ENCODE measurements at places on chromosomes 6 and 20.
A peak's percentile ranks its signal among the peaks of the same experiment; 100 is the strongest.

DNA sequence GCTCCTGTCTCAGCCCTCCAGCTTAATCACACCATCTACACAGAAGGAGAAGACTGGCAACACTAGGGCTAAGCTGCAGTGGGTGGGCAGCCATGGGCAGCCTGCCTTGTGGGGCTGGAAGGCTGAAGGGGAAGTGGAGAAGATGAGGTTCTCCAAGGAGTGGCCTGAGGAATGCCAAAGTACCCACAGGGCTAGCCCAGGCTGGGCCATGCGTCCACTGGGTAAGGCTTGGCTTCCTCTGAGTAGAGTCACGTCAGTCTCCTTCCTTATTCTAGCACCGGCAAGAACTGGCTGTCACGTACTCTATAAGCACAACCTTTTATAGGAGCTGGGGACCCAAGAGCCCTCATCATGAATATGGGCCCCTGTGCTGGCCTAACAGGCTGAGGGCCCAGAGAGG is 110.6 kb upstream of the SIRPA start:
- no peak for DNase-seq

GRCh38 chr6:34161857-34162515 is 16.1 kb upstream of the GRM4 start:
- DNase-seq: no peak

GRCh38 chr20:35702051-35702823 is 3.0 kb downstream of the ROMO1 start:
- DNase-seq: no peak

DNA sequence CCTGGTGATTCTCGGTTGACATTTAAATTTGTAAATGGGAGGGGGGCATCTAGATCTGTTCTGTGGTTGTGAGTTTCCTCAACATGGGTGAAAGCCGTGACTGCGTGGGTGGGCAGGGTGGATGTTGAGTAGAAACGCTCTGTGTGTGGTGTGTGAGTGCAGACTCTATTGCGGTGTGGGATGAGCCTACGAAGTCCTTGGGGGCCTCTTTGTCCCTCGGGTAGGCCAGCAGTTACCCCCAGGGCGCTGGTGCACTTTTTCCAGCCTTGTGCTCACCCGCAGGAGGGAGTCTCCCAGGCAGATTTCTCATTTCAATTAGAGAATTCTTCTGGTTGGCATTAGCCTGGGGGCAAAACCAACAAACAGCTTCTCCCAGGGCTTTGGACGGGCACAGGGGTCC is 10.6 kb downstream of the TOX2 start:
- no peak for DNase-seq

- DNase-seq: no peak
Measured at GRCh38 chr6:40419946-40420728, 167.0 kb downstream of the LRFN2 start.

GRCh38 chr20:47432834-47433210 is 68.9 kb upstream of the NCOA3 start:
- no peak for DNase-seq

DNA sequence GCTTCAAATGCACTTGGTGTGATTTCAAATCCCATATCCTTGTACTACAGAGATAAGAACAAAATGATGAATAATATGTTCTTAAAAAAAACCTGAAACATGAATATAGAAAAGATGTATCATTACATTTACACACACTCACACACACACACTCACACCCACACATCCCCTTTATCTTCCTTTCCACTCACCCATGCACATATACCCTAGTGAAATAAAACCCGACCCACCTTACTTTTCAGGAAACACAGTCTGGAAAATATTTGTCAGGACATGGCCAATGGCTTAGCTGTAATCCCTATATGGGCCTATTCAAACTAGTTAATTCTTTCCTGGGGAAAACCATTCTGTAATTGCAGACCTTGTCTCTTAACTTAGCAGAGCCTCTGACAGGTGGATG is 60.8 kb upstream of the EDN1 start:
- no peak for DNase-seq

DNA sequence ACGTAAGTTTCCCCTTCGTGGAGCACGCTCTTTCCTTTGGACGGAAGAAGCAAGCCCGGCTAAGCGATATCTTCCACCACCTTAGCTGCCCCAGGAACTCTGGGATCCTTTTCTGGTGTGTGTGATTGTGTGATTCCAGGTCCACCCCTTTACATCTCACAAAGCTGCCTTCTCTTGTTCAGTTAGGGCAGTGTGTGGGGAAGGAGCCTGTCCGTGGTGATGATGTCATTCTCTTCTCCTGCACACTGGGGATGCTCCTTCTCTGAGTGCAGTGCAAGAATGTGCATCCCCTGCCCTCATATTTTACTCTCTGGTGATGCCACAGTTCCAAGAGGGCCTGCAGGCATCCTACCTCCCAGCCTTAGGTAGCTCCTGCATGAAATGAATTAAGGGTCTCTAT is 30.3 kb downstream of the BNIP5 start:
- DNase-seq: no peak

DNA sequence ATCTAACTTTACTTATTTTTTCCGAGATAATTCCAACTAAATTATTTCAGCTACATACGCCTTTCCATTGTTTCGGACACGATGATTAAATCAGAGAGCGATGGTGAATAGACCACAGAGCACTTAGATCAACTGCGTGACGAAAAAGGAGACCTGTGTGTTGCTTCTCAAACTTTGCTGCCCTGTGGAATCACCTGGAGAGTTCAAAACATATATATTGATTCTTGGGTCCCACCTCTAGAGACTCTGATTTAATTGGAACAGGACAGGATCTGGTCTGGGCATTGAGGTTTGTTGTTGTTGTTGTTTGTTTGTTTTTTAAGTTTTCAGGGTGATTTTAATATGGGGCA is 401 bp upstream of the TNFRSF21 start:
- no peak for DNase-seq

DNA sequence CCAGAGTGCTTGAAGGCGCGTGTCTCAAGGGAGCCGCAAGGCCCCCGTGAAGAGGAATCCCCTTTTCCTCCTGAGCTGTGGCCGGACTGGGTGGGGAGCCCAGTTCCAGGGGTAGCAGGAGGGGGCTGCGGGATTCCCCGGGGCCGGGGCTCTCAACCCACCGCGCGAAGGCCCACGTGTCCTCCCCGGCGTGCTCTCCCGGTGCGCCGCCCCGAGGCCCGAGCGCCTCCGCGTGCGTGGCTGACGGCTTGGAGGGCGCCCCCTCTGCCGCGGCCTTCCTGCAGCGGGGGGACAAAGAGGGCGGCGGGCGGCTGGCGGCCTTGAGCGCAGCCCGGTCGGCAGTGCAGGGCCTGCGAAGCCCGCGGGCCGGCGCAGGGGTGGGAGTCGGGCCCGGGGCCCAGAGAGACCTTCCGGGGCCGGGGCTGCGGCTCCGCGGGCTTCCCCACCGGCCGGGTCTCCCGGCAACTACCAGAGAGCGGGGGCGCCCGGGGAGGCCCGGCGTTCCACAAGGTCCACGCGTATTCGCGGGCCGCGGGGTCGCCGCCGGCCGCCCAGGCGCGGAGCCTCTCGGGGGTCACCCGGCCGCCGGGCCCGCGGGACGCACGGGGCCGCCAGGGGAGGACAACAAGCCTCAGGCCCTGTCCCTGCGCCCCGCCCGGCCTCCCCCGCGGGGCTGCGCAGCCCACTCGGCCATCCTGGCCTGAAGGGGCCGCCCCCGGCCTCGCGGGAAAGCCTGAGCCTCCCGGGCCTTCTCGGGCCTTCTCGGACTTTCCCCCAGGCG is at the start of gene FAM217A:
Gene FAM217A, minus strand, starts transcription at position 447 of the 781 bp plus-strand sequence. CDS start 1,723 bp downstream, outside the sequence.
- no peak for DNase-seq

DNA sequence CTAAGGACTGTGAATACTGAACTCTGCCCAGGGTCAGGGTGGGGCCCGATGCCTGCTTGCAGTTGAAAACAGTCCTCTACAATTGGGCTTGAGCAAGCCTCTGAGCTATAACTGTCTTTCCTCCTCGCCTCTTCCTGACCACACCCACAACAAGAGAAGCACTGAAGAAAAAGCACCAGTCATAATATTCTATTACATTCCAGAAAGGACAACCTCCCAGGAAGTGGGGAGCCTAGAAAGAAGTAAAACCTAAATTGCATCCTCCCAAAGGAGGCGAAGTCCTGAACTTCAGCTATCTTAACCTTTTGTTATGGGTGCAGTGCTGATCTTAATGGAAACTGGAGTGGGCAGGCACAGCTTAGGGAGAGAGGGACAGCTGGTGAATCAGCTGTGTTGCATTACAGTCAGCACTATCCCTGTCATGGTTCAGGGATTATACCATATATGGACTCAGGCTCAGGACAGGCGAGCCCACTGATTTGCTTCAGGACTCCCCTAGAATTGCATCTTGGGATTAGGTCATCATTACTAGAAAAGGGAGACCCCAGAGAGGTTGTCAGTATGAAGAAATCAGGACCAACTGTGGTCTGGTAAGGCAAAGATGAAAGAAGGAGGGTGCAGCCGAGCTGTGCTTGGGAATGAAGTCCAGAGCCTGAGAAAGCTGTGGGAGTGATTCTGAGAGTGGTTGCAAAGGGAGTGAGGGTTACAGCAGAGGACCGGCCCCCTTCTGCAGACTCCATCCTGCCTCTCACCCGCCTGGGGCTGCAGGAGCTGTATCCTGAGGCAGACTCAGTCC is 18.3 kb upstream of the TRAM2 start:
- peak; percentile 42 for DNase-seq

- DNase-seq: no peak
Measured at GRCh38 chr20:13717631-13718044, 67.1 kb downstream of the ESF1 start.

DNA sequence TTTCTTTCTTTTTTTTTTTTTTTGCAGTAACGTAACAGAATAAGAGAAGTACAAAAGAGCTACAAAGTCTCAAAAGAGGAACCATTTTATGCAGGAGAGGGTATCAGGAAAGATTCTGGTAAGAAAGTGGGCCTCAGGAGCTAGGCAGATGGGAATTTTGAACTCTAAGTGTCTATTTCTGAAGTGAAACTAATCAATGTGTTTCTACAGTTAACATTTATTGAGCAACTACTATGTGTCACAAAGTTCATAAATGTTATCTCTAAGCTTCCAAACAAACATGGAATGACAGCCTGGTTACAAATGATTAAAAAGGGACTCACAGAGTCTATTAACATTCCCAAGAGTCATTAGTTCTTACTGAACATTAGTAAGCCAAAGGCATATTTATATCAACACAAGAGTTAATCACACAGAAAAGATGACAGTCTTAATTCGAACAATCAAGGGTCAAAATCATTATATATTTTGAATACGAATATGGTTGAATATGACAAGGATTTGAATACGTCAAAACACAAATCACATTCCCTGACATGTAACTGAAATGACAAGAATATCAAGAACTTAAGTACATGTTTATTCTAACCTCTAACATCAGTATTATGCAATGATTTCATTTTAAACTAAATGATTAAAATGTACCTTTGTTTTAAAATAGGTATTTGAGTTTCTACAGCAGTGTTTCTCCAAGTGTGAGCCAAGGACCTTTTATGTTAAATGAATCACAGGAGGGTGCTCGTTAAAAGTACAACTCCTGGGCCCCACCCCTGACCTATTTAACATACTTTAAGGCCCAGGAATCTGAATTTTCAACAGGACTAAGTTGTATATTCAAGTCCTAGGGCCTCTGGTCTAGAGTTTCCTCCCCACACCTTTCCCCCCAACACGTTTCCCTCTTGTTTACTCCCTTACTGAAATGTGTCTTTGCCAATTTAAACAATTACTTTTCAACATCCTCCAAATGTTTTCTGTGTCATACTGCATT is 89.7 kb downstream of the ATXN1 start:
- no peak for DNase-seq

- peak; percentile 3 for DNase-seq
Measured at GRCh38 chr6:169752074-169752623, 727 bp downstream of the ERMARD start.

- peak; percentile 67 for DNase-seq
Measured at GRCh38 chr20:19628570-19629134, 129.4 kb upstream of the RIN2 start.

- DNase-seq: no peak
Measured at GRCh38 chr20:26135325-26136110, 438.9 kb upstream of the ZNF337 start.

GRCh38 chr6:106553440-106553839 is 75.9 kb downstream of the RTN4IP1 start:
- DNase-seq: no peak

GRCh38 chr6:29236060-29236459 is 65.4 kb downstream of the OR2J2 start:
- no peak for DNase-seq

GRCh38 chr6:125784365-125784764 is 6.4 kb upstream of the NCOA7 start:
- DNase-seq: no peak

DNA sequence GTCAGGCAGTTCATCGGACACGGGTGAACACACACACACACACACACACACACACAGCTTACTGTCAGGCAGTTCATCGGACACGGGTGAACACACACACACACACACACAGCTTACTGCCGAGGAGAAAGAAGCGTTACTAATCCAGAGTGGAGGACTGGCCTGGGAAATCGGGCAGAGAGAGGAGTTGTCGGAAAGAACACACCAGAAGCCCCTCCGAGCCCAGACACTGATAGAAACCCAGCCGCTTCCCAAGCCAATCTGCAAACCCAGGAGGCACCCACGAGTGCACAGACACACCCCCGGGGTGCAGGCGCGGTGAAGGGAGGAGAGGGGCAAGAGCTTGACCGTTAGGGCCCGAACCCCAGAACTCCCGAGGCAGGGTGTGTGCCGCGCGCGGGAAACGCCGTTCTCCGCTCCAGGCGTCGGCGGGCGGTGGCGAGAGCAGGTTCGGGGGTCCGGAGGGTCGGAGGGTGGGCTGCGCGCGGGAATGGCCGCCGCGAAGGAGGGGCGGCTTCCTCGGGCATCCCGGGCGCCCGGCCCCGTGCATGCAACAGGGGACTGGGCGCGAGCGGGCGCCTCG is 636 bp downstream of the ELOVL2 start:
- DNase-seq: no peak
